ENCODE measurements at places on chromosomes 1 and 21.
A peak's percentile ranks its signal among the peaks of the same experiment; 100 is the strongest.

DNA sequence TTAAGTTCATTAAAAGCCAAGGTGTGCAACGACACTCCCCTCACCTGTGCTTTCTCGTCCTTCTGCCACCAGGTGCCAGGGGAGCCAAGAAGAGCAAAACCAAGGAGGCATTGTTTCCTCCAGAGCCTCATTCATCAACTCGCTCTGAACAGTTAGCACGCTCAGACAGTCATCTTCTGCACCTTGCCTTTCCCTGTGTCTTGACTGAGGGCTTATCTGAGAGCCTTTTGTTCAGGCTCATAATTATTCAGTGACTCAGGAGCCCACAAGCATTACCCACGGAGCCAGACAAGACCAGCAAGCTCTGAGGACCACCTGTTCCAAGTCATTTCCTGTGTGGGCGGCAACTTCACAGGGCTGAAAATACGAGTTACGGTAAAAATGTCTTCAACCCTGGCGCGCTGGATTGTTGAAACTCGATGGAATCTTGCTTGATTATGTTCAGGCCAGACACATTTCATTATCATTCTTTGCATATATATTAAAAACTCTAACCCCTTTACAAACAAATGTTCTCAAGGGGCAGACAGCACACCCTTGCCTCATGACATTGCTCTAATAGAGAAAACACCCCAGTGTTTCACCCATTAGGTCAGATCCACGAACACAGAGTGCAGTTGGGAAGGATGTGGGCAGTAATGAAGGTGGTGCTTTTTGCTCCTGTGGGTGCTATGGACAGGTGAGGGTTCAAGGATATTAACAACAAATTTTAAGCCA, 89.7 kb upstream of the RUNX1 start:
- peak; percentile 8 for DNase-seq

DNA sequence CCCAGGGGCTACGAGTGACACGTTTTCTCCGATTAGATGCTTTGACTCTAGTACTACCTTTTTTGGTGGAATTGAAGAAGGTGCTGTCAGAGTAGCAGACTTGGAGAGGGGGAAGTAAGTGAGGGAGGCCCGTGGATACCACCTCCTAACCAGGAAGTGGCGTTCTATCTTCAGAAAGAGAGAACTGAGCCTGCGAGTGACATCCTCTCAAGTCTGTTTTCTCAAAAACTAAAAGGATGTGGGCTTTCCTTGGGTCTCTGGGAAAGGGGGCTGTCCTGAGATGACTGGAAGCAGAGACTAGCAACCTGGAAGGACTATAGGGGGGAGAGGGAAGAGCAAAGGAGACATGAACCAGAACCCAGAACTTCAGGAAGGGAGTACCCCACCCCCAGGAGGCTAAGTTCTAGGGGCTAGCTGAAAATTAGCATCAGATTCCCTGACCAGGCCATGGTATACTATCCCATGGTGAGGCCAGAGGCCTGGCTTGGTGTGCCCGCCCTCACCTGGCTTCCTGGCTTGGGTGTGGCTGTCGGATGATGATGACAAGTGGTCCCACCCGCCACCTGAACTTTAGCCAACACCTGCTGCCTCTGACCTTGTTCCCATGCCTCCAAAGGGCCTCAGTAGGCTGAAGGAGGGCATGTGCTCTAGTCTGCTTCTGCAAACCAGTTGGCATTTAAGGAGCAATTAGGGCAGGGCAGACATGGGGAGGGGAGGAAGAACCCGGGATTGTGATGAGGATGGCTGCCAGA, 49.1 kb downstream of the ATP2B4 start:
- no peak for DNase-seq

GRCh38 chr1:61301824-61302657, 219.7 kb downstream of the NFIA start:
- no peak for DNase-seq

GRCh38 chr1:219443763-219444162, 169.1 kb downstream of the ZC3H11B start:
- no peak for DNase-seq

DNA sequence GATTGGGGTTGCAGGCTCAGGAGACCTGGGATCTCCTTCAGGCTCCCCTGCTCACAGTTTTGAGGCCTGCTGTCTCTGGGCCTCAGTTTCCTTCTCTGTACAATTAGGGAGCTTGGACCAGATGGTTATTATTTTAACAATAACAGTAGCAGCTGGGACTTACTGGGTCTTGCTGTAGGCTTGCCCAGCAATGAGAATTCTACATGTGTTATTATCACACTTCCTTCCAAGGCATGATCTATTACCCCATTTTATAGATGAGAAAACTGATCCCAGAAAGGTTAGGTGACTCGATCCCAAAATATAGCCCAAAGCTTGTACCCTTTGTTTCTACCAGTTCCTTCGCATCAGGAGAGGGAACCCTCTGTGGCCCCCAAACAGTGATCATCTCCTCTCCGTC, 153.8 kb downstream of the PTPRU start:
- no peak for DNase-seq

GRCh38 chr1:89757532-89757931, 63.3 kb upstream of the LRRC8D start:
- no peak for DNase-seq

DNA sequence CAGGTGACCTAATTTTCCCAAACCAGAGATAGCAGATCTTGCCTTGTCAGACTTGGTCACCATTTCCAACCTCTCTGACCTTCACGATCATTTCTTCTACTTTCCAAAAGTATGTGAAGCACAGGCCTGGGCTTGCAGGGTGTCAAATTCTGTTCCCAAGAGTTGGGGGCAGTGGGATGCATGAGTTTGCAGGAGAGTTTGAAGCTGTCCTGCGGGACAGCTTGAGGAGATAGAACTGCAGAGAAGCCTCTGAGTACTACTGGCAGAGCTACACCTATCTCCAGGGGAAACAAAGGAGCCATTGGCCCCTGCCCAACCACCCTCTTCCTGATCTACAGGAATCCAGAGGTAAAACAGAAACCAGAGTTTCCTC, 11.3 kb downstream of the TXNIP start:
- DNase-seq = no peak

Measured in stimulated activated CD8-positive, alpha-beta memory T cell treated with anti-CD3 and anti-CD28 coated beads, Interleukin-2, amount 100 ng/mL, for 1 hour (primary cell).